Pancreas (tissue), 10 donors: ENCODE measurements at places on chromosomes 6 and 20. TPM values are rescaled to one million over a fixed set of nuclear protein-coding genes. Genes with fewer than 3 reads are reported as not detected.

The CLVS2 gene
- not detected for total RNA-seq

The FAM83B gene
- 2.7 TPM for total RNA-seq

The UBD gene
- 7.4 TPM for total RNA-seq

The TSHZ2 gene
- total RNA-seq = 5.8 TPM

The MOG gene
- not detected for total RNA-seq

The MACROD2 gene
- 3.4 TPM for total RNA-seq

The ANGPT4 gene
- total RNA-seq = 0.03 TPM

The CST5 gene
- 0.63 TPM for total RNA-seq

The GNAS-AS1 gene
- total RNA-seq = 0.49 TPM

The ZSCAN31 gene
- total RNA-seq = 4.4 TPM

The ULBP2 gene
- total RNA-seq = 0.37 TPM

The SEMG1 gene
- total RNA-seq = not detected

The CALHM5 gene
- total RNA-seq = 0.09 TPM

The SDHAF4 gene
- total RNA-seq = 4.4 TPM

The LY6G6C gene
- total RNA-seq = not detected

- H3K27me3 ChIP-seq = no peaks in the 10 kb centered on the region
- H3K27ac ChIP-seq = peak overlapping the region; percentile 69
- peak; percentile 95 for DNase-seq
- peaks cover 14% of the 10 kb centered on the region for H3K4me1 ChIP-seq
- H3K36me3 ChIP-seq = no peaks in the 10 kb centered on the region
These were observed 5.3 kb upstream of the HMGN4 start for GRCh38 chr6:26532699-26533531.

- H3K27ac ChIP-seq = no peak overlapping the region
- H3K36me3 ChIP-seq = no peaks in the 10 kb centered on the region
- H3K27me3 ChIP-seq = no peaks in the 10 kb centered on the region
- no peak for DNase-seq
- no peak overlapping the region for H3K4me3 ChIP-seq
These were observed 6.4 kb downstream of the CCND3 start for GRCh38 chr6:41935193-41935574.

GRCh38 chr6:79189760-79190350 is 44.6 kb downstream of the HMGN3 start:
- H3K36me3 ChIP-seq = no peaks in the 10 kb centered on the region
- no peaks in the 10 kb centered on the region for H3K27me3 ChIP-seq
- H3K4me1 ChIP-seq = peaks cover 4% of the 10 kb centered on the region

- peak overlapping the region; percentile 61 for H3K4me3 ChIP-seq
- peak; percentile 5 for DNase-seq
These were observed 539 bp downstream of the CDYL start for GRCh38 chr6:4776493-4777393.

GRCh38 chr6:121590916-121591315 is 155.5 kb downstream of the GJA1 start:
- H3K36me3 ChIP-seq = no peaks in the 10 kb centered on the region
- no peak overlapping the region for H3K27ac ChIP-seq
- H3K27me3 ChIP-seq = no peaks in the 10 kb centered on the region
- H3K4me1 ChIP-seq = no peaks in the 10 kb centered on the region

DNA sequence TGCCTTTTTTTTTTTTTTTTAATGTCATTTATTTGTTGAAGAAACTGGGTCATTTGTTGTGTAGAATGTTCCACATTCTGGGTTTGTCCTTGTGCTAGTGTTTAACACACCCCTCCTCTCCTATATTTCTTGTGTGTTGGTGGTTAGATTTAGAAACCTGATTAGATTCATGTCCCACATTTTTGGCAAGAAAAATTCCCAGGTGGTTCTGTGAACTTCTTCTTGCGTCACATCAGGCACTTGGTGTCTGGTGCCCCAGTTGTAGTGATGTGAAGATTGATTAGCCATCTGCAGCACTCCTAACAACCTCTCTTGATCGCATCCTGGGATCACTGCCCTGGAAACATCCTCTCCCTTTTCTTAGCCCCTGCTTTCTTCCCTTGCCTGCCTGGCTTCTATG is 7.8 kb downstream of the PIGT start:
- H3K36me3 ChIP-seq = peaks cover 7% of the 10 kb centered on the region
- no peaks in the 10 kb centered on the region for H3K27me3 ChIP-seq
- no peak overlapping the region for H3K27ac ChIP-seq

GRCh38 chr20:45410887-45411286 is 2.8 kb downstream of the DBNDD2 start:
- no peak overlapping the region for H3K27ac ChIP-seq
- H3K4me1 ChIP-seq = peaks cover 10% of the 10 kb centered on the region
- H3K27me3 ChIP-seq = no peaks in the 10 kb centered on the region

DNA sequence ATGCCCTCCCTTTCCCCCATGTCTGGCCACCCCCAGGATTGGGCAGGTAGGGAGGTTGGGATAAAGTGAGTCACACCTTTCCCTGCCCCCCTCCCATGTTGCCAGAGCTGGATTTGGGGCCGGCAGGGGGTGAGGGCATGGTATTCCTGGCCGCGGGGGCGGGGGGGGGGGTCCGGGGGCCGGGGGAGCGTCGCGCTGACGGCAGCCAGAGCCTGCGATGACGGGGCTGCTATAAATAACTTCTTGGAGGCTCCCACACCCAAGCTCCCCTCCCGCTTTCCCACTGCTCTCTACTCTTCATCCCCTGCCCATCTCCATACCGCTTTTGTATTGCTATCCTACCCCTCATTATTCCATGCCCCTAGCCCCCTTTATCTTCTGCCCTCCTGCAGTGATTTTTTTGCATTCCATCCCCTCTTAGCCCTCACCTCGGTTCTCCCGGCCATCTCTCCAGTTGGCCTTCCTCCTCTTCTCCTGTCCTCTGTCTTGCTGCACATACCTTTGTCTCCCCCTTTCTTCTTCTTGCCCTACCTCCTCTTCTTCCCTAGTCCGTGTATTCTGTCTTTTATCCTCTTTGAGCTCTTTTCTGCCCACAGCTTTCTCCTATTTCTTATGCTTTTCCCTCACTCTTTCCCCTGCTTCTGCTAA is 13.8 kb downstream of the SYNGAP1 start:
- DNase-seq = no peak
- no peak overlapping the region for H3K27ac ChIP-seq
- no peaks in the 10 kb centered on the region for H3K36me3 ChIP-seq
- no peaks in the 10 kb centered on the region for H3K4me1 ChIP-seq
- no peak overlapping the region for H3K4me3 ChIP-seq

DNA sequence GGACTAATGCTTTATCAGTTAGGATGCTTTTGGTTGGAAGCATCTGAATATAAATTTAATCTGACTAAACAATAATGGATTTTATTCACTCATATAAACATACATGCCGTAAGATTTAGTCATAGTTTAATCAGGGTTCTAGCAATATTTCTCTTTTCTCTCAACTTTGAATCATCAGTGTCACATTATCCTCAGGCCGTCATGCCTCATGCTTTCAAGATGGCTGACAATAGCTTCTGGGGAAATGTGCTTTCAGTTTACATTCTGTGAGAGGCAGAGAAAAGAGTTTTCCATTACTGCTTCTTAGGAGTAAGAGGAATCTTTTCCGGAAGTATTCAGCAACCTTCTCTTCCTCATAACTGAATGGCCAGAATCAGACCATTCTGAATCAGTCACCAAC is 162.2 kb downstream of the GJA1 start:
- no peak overlapping the region for H3K4me3 ChIP-seq
- H3K27ac ChIP-seq = no peak overlapping the region
- no peaks in the 10 kb centered on the region for H3K27me3 ChIP-seq
- no peak for DNase-seq
- no peaks in the 10 kb centered on the region for H3K4me1 ChIP-seq
- H3K36me3 ChIP-seq = no peaks in the 10 kb centered on the region

- no peaks in the 10 kb centered on the region for H3K27me3 ChIP-seq
- H3K4me1 ChIP-seq = no peaks in the 10 kb centered on the region
- H3K27ac ChIP-seq = no peak overlapping the region
These were observed 69.9 kb downstream of the FYN start for GRCh38 chr6:111803371-111803770.

GRCh38 chr6:25064006-25064405 is 128.2 kb upstream of the RIPOR2 start:
- H3K36me3 ChIP-seq = no peaks in the 10 kb centered on the region
- H3K4me3 ChIP-seq = no peak overlapping the region
- H3K27ac ChIP-seq = no peak overlapping the region
- H3K27me3 ChIP-seq = no peaks in the 10 kb centered on the region
- DNase-seq = no peak

DNA sequence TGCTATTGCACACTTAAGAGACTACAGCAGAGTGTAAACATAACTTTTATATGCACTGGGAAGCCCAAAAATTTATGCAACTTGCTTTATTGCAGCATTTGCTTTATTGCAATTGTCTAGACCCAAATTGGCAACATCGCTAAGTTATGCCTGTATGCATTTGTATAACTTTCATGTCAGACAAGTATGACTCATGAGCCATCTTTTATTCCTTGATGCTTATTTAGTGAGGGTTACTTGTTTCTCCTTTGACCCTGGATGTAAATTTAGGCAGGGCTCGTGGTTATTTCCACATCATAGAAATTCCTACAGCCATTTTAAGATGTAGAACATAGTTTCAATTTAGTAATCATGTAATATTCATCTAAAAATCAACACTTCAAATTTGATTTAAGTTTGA is 130.3 kb upstream of the LY86 start:
- H3K27ac ChIP-seq = no peak overlapping the region
- H3K36me3 ChIP-seq = no peaks in the 10 kb centered on the region
- H3K4me3 ChIP-seq = no peak overlapping the region
- no peaks in the 10 kb centered on the region for H3K27me3 ChIP-seq

- H3K27me3 ChIP-seq = no peaks in the 10 kb centered on the region
- no peak for DNase-seq
- no peak overlapping the region for H3K4me3 ChIP-seq
- H3K36me3 ChIP-seq = no peaks in the 10 kb centered on the region
These were observed 32.8 kb downstream of the FAM83B start for GRCh38 chr6:54879188-54879985.

DNA sequence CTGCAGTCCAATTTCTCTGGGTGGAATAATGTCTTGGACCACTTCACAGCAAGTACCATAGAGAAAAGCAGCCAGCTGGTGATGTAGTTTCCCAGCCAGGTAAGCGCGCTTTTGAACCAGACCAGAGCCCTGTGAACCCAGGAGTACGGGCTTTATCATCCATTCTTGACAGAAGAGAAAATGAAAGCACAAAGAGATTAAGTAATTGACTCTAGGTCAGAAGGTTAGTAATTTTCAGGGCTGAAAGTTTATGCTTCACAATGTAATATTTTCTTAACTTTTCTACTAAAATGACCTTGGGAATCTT is 7.1 kb upstream of the UST start:
- no peak overlapping the region for H3K4me3 ChIP-seq
- H3K27me3 ChIP-seq = no peaks in the 10 kb centered on the region
- peaks cover 16% of the 10 kb centered on the region for H3K4me1 ChIP-seq
- H3K27ac ChIP-seq = no peak overlapping the region
- H3K36me3 ChIP-seq = no peaks in the 10 kb centered on the region
- no peak for DNase-seq

DNA sequence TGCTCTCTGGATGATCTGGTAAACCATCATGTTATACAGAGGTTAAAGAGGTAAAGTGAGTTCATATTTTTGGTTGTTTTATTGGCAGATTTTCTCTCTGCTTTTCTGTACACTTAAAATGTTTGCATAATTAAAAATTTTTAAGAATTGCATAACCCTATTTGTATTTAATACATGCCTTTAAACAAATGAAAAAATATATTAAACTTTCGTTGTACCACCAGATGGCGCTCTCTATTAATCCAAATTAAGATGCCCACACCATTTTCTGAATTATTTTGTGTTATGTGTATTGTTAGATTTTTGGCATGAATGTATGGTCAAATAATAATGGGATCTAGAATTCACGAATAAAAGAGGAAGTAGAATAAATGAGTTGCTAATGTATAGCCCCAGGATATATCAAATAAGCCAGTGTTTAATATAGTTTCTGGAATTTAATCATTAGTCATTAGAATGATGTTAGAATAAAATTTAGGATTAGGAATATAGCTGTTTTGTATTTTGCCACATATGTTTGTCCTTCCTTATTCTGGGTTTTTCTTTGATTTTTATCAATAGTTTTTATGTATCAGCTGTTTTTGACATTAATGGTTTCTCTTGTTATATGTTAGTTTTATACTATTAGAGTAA is 38.9 kb downstream of the SMAP1 start:
- H3K4me3 ChIP-seq = no peak overlapping the region
- H3K27ac ChIP-seq = no peak overlapping the region
- no peak for DNase-seq
- H3K27me3 ChIP-seq = no peaks in the 10 kb centered on the region

GRCh38 chr20:54980103-54980960 is 504.9 kb downstream of the DOK5 start:
- no peak for DNase-seq
- H3K4me1 ChIP-seq = no peaks in the 10 kb centered on the region
- no peaks in the 10 kb centered on the region for H3K27me3 ChIP-seq

- H3K4me3 ChIP-seq = no peak overlapping the region
- no peak for DNase-seq
- no peaks in the 10 kb centered on the region for H3K4me1 ChIP-seq
- H3K27me3 ChIP-seq = no peaks in the 10 kb centered on the region
- no peak overlapping the region for H3K27ac ChIP-seq
- no peaks in the 10 kb centered on the region for H3K36me3 ChIP-seq
These were observed 10.1 kb downstream of the SLC22A2 start for GRCh38 chr6:160248538-160248937.

DNA sequence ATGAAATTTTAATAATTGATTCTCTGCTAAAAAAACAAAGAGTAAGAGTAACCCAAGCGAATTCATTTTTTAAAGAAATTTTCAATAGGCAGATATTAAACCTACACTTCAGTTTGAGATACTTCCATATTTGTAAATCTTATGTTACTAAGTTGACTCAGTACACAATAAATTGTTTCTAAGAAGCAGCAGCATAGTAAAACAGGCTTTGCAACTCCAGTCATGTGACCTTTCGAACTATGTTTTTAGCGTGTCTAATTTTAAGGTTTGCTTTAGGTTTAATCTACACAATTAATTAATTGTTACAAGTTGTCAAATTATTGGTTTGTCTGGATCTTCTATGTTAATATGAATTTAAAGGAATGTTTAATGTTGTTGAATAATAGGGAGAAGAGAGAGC is 708.9 kb upstream of the CITED2 start:
- H3K27ac ChIP-seq = no peak overlapping the region
- H3K27me3 ChIP-seq = no peaks in the 10 kb centered on the region
- no peaks in the 10 kb centered on the region for H3K36me3 ChIP-seq
- peaks cover 16% of the 10 kb centered on the region for H3K4me1 ChIP-seq
- DNase-seq = no peak

DNA sequence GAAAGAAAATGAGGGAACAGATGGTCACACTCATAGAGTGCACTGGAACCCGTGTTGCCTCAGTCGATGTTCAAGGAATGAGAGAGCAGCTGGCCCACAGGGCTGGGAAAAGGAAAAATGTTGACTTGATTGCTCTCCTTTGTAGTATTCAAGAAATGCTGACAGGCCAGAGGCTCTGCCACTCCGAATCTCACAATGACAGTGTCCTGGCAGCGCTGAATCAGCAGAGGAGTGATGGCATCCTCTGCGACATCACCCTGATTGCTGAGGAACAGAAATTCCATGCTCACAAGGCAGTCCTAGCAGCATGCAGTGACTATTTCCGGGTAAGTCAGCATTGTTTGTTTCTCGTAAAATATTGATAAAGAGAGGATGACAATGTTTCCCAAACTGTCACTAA is 51.3 kb downstream of the KLHL32 start:
- H3K4me1 ChIP-seq = no peaks in the 10 kb centered on the region
- no peak overlapping the region for H3K27ac ChIP-seq
- H3K4me3 ChIP-seq = no peak overlapping the region
- no peaks in the 10 kb centered on the region for H3K36me3 ChIP-seq
- no peaks in the 10 kb centered on the region for H3K27me3 ChIP-seq

- H3K27ac ChIP-seq = peak overlapping the region; percentile 16
- H3K4me1 ChIP-seq = peaks cover 9% of the 10 kb centered on the region
- H3K27me3 ChIP-seq = no peaks in the 10 kb centered on the region
These were observed 160.1 kb upstream of the CITED2 start for GRCh38 chr6:139534472-139535115.
